Cerebellar nuclear complex (tissue), 1 donor: ENCODE measurements at places on chromosomes 1 and 21.

DNA sequence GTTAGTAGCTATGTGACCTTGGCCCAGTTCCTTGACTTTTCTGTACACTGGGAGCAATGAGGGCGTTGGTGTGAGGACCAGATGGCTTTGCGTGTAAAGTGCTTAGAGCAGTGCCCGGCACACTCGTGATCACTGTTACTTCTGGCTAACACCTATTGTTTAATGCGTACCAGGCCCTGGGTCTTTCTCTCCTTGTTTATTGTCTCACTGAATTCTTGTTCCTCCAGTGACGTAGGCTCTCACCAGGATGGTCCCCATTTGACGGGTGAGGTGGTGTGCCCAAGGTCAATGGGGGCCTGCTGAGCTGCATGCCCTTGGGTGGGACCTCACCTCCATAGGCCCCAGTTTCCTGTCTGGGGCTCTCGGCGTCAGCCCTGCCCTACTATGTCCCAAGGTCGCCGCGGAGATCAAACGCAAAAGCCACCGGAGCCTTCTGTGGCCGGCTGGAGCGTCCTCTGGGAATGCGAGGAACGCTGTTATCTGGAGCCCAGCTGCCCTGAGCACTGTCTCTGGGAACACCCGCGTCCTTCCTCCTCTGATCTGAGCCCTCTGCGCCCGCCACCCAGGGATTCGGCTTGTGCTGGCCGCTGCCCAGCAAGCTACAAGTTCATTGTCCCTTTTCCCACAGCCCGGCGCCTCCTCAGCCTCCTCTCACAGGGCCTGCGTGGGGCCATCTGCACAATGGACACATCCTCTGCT lies 28.9 kb downstream of the ALPL start:
- DNase-seq, result no peak

DNA sequence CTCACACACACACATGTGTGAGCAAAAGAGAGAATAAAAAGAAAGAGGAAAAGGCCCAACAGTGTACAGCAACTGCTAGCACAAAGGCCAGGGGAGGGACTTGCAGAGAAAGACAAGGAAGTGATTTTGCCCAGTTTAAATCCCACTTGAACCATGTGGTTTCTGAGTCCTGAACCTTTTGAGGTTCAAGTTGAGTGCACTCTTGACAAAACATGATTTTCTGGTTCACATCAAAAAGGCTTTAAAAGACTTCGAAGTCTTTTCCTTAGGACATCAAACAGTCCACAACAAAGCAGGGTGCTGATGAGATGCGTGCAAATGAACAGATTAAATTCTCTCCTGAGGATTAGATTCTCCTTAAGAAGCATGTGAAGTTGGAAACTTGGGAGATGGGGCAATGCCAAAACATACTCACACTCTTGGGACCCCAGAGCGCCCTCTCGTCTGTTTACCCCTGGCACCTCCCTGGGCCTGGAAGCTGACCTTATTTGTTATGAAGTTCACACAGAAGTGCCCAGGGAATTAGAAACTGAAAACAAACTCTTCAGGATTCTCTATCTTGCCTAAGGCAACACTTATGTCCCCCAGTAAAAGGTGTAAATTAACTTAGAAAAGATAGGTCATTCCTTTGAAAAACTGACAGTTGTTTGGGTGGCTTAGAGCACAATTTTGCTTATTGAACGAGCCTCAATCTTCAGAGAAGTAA lies 31.5 kb downstream of the RNF220 start:
- DNase-seq, result no peak

GRCh38 chr1:109567877-109568672 lies 19.7 kb downstream of the GNAI3 start:
- no peak for DNase-seq

DNA sequence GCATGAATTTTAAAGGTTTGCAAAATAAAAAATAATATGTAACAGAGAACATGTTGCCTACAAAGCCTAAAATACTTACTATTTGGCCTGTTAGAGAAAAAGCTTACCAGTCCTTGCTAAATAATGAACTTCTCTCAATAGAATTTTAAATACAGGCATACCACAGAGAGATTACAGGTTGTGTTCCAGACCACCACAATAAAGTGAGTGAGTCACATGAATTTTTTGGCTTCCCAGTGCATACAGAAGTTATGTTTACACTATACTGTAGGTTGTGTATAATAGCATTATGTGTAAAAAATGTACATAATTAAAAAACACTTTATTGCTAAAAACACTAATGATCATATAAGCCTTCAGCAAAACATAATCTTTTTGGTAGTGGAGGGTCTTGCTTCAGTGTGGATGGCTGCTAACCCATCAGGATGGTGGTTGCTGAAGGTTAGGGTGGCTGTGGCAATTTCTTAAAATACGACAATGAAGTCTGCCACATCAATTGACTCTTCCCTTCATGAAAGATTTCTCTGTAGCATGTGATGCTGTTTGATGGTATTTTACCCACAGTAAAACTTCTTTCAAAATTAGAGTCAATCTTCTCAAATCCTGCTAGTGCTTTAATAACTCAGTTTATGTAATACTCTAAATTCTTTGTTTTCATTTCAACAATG lies 48.6 kb downstream of the SCYL3 start:
- DNase-seq, result no peak

GRCh38 chr1:39332291-39332690 lies 127.8 kb downstream of the MACF1 start:
- DNase-seq, result no peak

DNA sequence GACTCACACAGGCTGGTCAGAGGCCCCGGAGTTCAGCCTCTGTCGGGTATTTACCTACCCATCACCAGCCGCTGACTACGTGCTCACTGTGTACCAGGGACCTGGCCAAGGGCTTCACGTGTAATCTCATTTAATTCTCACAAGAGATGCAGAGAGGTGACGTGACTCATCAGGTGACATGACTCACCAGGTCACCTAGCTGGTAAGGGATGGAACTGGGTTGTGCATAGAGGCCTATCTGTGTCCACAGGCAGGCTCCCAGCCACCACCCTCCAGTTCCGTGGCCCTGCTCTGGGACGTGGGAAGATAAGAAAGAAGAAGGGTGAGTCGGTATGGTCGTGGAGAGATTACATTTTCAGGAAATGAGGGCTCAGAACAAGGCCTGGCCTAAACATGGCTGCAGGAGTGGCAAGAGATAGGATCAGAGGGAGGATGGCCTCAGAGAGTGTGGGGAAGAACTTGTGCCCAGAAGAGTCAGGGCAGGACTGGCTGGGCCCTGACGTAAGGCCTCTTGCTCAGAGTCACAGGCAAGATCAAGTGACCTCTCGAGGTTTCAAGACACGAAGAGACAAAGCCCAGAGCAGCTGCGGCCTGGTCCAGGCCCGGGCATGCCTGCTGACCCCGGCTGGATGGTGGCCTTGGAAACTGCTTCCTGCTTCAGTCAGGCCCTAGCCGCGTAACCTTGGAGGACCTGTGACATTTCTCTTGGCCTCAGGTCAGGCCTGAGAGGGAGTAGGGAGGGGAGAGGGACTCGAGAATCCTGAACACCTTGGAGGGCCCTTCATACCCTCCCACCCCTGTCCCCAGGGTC lies 52.7 kb upstream of the WASF2 start:
- DNase-seq, result no peak

GRCh38 chr1:248813546-248813945 lies 12.2 kb downstream of the SH3BP5L start:
- DNase-seq, result no peak

GRCh38 chr21:42343556-42343955 lies 7.2 kb downstream of the TFF2 start:
- DNase-seq, result no peak

GRCh38 chr1:160437432-160438316 lies 37.3 kb downstream of the VANGL2 start:
- DNase-seq, result no peak

GRCh38 chr1:211320980-211321379 lies 5.7 kb upstream of the TRAF5 start:
- no peak for DNase-seq

- no peak for DNase-seq
These were observed 4.3 kb downstream of the CR1 start for GRCh38 chr1:207500306-207500705.

GRCh38 chr1:16992675-16993074 lies 12.3 kb upstream of the MFAP2 start:
- no peak for DNase-seq

DNA sequence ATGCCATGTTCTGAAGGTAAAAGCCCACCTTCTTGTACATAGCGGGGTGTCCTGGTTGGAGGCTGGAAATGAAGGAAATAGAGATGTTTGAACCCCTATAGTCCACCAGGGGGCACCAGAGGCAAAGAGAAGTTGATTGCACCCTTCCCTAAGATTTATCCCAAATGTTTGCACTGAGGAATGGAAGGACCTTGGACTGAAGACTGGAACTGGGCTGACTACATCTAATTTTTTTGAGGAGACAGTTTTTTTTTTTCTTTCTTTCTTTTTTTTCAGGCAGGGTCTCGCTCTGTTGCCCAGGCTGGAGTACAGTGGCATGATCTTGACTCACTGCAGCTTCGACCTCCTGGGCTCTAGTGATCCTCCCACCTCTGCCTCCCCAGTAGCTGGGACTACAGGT lies 55.3 kb upstream of the EIF4G3 start:
- peak; percentile 2 for DNase-seq

DNA sequence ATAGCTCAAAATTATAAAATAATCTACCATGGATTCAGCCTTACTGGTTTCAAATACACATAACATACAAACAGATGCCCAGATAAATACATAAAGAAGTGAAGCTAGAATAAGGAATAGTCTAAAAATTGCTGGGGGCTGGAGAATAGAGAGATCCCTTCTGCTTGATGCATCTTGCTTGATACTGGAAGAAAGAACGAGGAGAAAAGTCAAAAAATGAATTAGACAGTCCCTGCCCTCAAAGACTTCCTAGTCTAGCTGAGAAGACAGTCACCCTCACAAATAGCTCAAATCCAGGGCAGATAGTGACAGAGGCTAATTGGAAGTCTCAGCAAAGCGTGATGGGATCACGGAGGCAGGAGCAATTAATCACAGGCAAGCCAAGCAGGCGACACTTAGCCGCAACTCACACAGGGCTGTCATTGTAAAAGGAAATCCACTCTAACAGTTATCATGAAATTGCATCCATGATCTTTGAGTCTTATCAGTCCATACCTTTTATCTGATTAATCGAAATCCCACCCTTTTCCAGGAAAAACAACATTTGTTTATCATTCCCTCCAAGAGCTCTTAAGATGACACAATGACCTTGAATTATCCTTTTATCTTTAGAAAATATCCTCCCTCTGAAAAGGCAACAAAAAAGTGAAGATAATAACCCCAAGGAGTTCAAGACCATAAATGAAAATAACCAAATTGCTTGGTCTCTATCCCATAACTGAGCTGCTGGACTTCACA lies 59.7 kb upstream of the TIAM1 start:
- DNase-seq, result no peak

GRCh38 chr1:236027104-236027503 lies 37.8 kb downstream of the NID1 start:
- no peak for DNase-seq

DNA sequence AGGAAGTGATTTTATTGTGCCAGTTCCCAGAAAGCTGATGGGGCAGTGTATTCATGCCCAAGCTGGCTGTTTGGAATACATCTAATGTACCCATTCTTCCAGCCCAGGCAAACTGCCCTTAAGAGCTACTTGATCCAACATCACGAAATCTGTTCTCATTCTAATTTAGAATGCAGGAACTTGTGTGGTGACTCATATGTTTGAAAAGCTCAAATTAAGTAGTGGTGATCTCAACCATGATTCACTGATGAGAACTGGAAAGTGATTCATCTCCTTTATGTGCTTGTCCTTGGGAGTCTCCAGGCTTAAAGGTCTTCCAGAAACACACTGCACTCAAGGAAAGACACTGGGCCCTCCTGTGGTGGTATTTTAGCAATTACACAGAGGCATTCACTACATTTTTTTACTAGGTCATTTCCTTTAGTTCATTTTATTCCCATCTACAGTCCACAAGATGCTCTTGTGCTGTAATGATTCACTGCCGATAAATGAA lies 65.4 kb downstream of the RPE65 start:
- DNase-seq, result no peak
